ENCODE measurements at places on chromosomes 3 and 15.

- no peak for DNase-seq
Observed at GRCh38 chr15:99390667-99391066, 139.4 kb downstream of the LRRC28 start.

- DNase-seq: no peak
Observed at GRCh38 chr3:31384117-31384516, 148.6 kb upstream of the STT3B start.

- DNase-seq: no peak
Observed at GRCh38 chr15:50676799-50677483, 9.7 kb downstream of the TRPM7 start.

DNA sequence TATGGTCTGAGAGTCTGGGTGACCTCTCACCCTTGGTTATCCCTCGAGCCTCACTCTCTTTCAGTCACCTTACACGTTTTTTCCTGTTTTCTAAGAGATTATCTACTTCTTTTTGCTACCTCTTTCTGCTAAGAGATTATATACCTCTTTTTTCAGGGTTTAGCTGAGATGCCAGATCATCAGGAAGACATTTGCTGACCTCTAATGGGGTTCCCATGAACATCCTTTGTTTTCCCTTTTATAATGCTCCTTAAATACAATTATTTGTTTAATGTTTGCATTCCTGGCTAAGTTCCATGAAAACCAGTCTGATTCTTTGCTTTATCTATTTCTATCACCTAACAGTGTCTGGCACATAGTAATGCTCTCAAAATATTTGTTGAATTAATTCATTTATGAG is 39.6 kb downstream of the LEKR1 start:
- no peak for DNase-seq

GRCh38 chr3:126322181-126322967 is 34.8 kb downstream of the KLF15 start:
- no peak for DNase-seq

GRCh38 chr15:67433495-67434099 is 87.3 kb upstream of the C15orf61 start:
- DNase-seq: peak; percentile 56

GRCh38 chr3:195267096-195267495 is 3.9 kb downstream of the XXYLT1 start:
- no peak for DNase-seq

DNA sequence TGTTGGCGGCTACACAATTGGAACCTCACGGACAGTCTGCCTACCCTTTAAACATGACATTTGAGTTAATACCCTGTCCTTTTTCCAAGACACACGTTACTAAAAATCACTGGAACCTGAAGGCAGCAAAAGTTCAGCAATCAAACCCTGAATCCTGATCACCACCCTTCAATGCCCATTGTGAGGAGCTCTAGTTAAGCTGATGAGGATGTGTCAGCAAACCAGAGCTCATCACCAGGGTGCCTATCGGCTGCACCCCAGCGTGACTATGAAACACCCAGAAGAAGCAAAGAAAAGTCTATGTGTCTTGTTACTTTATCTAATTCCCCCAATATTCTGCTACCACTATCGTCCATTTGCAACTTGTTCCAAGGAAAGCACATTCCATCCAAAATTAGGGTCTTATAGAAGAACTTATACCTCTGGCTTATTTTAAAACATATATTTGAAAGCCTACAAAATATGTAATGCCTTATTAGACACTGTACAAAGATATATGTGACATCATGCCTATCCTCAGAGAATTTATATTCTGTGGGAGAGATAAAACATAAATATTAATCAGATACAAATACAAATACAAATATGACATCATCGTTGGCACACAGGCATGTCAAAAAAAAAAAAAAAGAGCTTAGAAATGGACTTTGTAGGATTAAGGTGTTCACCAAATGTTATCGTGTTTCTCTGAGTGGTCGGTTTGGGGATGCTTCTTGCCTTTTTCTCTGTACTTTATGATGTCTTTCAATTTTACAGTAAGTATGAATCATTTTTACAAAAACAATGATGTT is 219.7 kb upstream of the SETMAR start:
- no peak for DNase-seq

DNA sequence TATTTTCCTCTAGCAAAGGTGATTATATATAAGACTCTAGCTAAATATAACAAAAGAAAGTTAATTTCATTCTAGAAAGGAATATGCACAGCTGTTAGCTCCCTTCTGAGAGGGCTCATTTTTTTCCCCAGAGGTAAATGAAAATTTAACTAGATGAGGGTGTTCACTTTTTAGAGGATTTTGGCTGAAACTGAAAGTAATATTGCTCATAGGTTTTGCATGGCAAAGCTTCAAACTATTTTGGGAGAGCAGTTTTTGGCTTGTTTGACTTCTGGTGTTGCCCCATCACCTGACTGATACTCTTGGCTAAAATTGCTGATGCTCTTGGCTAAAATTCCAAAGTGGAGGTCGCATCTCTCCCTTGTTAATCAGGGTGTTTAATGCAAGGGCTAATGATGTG is 311.9 kb downstream of the EDEM1 start:
- DNase-seq: peak; percentile 13

DNA sequence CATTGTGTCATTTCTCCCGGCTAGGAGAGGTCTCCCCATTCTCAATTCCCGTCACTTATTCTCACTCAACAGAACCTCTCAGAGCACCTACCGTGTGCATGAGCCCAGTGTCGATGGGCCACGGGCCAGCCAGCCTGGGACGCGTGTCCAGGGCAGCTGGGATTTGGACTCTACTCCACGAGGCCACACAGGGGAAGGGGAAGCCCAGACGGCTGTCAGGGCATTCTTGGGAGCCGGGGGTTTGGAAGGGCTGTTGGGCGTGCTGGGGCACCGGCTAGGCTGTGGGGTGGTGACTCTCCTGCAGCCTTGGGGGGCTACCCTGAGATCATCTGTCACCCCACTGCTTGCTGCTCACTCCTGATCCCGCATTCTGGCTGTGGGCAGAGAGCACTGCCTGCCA is 41.7 kb upstream of the PCSK6 start:
- no peak for DNase-seq

- no peak for DNase-seq
Observed at GRCh38 chr3:190446573-190447279, 3.0 kb downstream of the TMEM207 start.

DNA sequence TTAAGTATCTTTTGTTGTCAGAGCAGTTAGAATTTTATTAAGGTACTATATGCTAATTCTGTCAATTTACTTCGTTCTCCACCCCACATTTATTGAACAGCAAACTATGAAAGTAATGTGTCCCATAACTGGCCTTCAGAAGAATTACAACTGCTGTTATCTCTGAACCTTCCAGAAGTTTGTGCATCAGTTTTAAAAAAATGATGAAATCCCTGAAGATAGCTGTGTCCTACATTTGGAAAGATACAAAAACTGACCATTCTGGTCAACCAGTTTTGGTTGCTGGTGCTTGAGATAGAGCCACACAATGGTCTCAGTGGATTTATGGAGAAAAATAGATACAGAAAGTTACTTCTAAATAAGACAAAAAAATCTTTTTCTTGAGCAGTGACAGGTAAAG is 5.9 kb downstream of the UBE2Q2 start:
- DNase-seq: no peak
